ENCODE measurements at places on chromosomes 7 and 10.
A peak's percentile ranks its signal among the peaks of the same experiment; 100 is the strongest.

GRCh38 chr7:5681979-5682546 lies 99.4 kb downstream of the RNF216 start:
- DNase-seq: no peak

GRCh38 chr7:105345003-105345402 lies 43.7 kb downstream of the SRPK2 start:
- no peak for DNase-seq

DNA sequence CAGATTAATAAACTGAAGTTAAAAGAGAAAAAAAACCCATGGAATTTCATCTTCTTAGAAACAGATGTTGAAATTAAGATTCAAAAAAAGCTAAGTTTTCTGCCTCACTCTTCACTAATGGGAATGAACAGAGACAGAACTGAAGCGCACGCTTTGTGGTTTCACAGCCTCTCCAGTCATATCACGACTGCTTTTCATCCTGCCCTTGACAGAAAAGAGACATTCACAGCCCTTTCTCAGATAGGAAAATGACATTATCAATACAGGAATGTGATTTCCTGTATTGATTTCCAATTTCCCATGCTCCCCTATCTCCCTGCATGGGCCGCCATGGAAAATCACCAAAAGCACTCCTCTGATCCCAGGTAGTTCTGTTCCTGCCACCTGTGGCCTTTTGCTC lies 108.2 kb downstream of the PFKFB3 start:
- no peak for DNase-seq

DNA sequence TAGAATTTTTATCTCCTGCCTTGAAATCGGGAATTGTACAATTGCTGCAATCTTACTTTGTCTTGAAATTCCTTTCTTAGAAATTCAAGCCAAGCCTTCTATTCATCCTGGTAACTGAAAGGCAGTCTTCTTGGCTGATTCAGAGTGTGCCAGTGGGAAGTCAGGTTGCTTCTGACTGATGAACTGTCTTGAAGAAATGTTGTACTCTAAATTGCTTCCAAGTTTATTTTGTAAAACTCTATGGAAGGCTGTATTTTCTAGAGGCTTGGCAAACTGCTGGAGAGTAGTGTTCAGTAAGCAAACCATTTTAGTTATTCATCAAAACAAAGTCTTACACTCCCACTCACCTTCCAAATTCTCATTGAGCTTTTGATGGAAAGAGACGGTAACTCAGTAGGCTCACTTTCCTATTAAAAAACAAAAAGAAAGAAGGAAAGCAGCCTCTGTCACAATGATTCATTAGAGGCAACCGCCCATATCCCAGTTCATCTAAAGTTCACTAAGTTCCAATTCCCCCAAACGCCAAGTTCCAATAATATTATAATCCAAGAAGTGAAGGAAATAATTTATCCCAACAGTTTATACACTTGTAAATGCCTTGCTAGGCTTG lies 187.9 kb upstream of the MALRD1 start:
- DNase-seq: no peak

GRCh38 chr10:93915598-93915997 lies 21.8 kb downstream of the SLC35G1 start:
- DNase-seq: no peak

GRCh38 chr7:130943981-130944380 lies 210.0 kb upstream of the KLF14 start:
- DNase-seq: no peak

GRCh38 chr7:139393621-139394211 lies 34.0 kb downstream of the LUC7L2 start:
- DNase-seq: no peak

DNA sequence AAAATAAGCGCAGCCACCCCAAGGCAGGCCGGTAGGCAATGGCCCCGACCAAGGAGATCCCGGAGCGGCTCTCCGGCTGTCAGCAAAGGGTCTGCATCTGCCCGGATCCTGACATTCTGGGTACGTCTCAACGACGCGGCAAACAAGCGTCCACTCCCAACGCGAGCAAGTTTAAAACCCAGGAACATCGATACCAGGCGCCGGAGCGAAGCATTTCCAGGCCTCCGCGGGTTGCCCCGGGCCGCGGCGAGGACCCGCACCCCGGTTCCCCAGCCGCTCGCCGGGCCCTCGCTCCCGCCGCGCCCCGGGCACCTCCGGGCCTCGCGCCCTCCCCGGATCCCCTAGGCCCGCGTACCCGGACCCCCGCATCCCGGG lies 453 bp downstream of the URGCP start:
- no peak for DNase-seq

DNA sequence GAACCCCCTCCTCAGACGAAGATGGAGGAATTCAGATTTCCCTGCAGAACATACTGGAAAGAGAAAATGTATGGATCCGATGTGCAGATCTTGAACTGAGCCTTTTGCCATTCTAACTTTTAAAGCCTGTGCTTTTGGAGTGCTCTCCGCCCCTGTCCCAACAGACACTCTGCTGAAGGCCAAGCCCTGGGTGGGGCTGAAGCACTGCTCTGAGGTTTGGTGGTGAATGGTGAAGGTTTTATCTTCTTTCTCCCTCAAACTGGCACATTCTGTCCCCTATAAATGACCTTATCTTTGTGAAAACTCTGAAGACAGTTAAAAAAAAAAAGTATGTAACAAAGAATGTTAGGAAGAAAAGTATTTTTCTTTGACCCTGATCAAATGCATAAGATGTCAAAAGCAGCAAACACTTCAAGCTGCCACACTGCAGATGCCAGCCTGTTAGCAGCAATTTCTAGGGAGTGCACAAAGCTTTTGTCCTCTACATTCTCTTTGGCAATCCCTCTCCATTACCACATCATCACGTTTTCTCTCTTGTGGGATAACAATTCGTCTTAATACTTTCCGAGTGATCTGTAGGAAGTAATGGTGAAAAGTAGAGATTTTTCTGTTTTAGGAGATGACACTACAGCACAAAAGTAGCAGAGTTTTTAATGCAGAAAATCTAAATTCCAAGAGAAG lies 137.3 kb upstream of the CCDC6 start:
- DNase-seq: no peak

- DNase-seq: no peak
These were observed 30.3 kb downstream of the ADCYAP1R1 start for GRCh38 chr7:31082447-31082846.

DNA sequence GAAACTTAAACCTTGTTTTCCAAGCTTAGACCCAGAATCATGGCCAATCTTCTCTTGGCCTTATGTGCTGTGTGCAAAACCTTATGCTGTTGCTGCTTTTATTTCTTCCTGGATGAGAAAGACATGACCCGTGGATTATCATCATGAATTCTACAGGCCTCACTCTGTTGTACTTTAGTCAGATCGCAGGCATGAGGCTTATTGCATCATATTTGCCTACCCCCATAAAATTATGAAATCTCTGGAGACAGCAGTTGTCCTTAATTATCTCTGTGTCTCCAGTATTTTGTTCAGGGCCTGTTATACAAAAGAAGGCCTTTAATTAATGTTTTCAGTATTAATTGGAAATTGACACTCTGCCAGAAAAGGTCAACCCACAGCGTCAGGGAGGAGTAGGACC lies 71.6 kb downstream of the PLCE1 start:
- no peak for DNase-seq

DNA sequence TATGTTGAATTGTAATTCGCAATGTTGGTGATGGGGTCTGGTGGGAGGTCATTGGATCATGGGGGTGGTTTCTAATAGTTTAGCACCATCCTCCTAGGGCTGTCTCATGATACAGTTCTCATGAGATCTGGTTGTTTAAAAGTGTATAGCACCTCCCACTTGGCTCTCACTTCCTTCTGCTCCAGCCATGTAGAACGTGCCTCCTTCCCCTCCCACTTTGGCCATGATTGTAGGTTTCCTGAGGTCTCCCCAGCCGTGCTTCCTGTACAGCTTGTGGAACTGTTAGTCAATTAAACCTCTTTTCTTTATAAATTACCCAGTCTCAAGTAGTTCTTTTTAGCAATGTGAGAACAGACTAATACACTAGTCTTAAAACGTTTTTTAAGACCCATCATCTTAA lies 15.6 kb upstream of the HECW1 start:
- no peak for DNase-seq

DNA sequence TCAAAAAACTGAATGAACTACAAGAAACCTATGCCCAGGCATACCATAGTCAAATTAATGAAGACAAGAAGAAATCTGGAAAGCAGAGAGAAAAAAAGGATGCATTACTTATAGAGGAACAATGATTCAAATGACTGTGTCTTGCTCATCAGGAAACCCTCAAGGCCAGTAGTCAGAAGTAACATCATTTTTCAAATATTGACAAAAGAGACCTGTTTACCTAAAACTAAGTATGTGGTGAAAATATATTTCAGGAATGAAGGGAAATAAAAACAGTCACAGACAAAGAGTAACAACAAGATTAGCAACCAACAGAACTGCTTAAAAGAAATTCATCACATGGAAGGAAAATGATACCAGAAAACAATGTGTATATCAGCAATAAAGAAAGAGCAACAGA lies 128.4 kb downstream of the ALOX5 start:
- no peak for DNase-seq

- DNase-seq: no peak
These were observed 23.4 kb downstream of the ESYT2 start for GRCh38 chr7:158805937-158806336.

GRCh38 chr10:105756386-105756785 lies 1115.3 kb downstream of the SORCS3 start:
- no peak for DNase-seq

- DNase-seq: no peak
These were observed 20.6 kb upstream of the SDK1 start for GRCh38 chr7:3280445-3280844.

GRCh38 chr7:130486114-130486953 lies 5.6 kb upstream of the MEST start:
- peak; percentile 40 for DNase-seq

- DNase-seq: no peak
These were observed 55.9 kb downstream of the ZNF248 start for GRCh38 chr10:37801557-37801956.

- DNase-seq: no peak
These were observed 554.4 kb upstream of the SORCS1 start for GRCh38 chr10:107718864-107719263.

- DNase-seq: peak; percentile 47
These were observed 127.8 kb downstream of the CELF2 start for GRCh38 chr10:11145495-11145855.

DNA sequence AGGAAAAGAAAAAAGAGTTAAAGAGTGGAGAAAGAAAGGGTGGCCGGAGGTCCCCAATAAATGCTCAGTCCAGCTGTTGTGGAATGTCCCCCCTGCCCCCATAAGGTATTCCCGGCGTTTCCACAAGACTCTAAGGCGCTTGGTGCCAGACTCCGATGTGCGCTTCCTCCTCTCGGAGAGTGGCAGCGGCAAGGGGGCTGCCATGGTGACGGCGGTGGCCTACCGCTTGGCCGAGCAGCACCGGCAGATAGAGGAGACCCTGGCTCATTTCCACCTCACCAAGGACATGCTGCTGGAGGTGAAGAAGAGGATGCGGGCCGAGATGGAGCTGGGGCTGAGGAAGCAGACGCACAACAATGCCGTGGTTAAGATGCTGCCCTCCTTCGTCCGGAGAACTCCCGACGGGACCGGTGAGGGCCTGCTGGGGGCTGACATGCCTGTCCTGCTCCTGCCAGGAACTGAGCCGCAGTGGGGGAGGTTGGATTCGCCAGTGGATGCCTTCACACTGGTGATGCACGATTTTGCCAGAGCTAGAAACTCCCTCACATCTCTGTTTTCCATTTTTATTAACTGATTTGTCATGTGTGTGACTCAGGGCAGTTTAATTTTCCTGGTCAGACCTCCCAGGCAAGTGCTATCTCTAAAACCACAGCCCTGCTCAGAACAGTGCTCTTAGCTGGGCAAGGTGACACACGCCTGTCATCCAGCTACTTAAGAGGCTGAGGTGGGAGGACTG lies 34.2 kb downstream of the TACR2 start:
- no peak for DNase-seq

DNA sequence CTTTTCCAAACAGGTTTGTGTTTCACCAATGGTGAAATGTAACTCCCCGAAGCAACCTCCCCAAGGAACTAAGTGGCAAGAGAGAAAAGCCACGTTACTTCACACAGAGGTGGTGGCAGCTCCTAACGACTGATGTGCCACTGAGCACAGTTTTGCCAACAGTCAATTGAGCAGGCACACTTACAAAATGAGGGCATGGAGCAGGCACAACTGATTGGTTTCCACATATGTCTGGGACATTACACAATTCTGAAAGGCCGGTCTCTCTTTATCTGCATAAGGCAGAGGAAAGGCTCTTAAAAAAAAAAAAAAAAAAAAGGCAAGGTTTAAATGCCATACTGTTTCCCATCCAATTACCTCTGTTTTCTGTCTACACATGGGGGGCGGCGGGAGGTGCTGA lies 86.7 kb downstream of the GFRA1 start:
- DNase-seq: no peak

DNA sequence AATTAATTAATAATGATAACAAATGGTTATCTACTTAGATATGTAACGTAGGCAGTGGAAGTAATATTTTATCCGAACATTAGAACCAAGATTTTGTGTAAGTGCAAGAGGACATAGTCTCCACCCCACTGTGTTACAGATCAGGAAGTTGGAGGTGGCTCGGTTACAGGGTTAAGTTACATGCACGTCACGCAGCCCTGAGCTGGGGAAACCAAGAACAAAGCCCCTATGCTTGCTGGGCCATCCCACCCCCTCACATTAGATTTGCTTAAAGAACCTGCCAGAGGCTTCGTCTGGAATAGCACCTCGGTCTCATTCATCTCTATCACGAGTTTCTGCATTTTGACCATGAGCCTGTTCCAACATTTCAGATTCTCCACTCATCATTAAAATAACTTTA lies 214.1 kb downstream of the ADARB2 start:
- no peak for DNase-seq

GRCh38 chr7:127582361-127582760 lies 3.0 kb downstream of the GCC1 start:
- DNase-seq: no peak

DNA sequence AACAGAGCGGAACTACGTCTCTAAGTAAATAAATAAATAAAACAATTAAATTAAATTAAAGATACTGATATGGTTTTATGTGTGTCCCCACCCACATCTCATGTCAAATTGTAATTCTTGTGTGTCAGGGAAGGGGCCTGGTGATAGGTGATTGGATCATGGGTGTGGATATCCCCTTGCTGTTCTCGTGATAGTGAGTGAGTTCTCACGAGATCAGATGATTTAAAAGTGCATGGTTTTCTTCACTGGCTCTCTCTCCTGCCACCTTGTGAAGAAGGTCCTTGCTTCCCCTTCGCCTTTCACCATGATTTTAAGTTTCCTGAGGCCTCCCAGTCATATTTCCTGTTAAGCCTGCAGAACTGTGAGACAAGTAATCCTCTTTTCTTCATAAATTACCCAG lies 29.0 kb upstream of the OGDHL start:
- no peak for DNase-seq
